ENCODE measurements at places on chromosomes 13 and 19.

DNA sequence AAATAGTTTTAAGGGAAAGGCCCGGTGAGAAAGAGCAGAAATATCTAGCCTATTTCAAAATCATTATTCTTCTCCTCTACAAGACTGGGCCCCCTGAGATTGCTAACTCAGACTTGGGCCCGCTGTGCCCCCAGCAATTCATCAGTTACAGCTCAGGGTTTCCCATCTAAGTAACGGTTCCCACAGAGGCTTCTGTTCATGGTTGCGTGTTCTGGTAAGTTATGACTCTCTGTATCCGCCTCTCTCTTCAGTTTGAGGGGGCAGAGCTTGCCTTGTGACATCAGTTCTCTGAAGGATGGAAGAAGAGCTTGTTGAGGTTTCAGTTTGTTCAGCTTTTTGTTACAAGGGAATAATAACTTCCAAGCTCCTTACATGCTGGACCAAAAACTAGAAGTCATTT lies 11.6 kb downstream of the ZNF57 start:
- DNase-seq: no peak

DNA sequence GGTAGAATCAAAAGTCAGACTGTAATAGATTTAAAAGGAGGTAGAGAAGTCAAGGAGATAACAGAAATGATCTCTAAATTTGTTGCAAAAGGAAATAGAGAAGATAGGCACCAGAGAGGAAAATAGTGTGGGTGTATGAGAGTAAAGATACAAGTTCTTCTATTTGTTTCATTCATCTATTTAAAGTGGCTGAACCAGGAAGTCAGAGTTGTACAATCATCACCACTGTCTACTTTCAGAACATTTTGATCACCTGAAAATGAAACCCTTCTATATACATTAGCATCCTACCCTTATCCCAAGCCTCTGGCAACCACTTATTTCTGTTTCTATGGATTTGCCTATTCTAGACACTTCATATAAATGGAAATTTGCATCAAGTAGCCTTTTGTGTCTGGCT lies 36.7 kb downstream of the INTS6 start:
- no peak for DNase-seq

DNA sequence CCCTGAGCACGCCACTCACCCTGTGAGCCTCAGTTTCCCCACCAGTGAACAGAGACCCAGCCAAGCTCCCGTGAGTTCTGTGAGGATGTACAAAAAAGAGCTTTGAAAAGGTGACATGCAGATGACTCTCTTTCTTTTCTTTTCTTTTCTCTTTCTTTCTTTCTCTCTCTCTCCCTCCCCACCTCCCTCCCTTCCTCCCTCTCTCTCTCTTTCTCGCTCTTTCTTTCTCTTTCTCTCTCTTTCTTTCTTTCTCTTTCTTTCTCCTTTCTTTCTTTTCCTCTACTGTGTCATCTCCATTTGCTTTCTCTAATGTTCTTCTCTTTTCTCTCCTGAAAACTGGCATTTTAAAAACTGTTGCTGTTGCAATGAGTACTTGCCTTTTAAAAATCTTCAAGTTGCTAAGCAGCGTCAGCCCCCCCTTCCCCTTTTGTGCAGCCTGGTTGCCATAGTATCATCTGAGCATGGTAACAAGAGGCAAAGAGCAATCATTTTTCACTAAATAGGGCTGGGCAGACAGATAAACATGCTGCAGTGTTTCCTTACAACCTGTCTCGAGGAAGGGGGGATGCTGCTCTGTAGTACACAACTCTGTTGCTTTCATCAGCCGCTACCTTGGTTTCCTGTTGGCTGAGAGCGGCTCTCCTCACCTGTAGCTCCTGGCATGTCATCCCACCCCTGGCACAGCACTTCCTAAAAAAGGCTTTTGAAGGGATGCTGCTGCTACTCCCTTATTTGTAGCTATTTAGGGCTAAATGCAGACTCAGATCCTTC lies 108.7 kb upstream of the MBNL2 start:
- DNase-seq: no peak

GRCh38 chr13:75073786-75074185 lies 408.2 kb downstream of the TBC1D4 start:
- DNase-seq: no peak

- no peak for DNase-seq
Observed at GRCh38 chr13:79405501-79405830, 589 bp downstream of the RBM26 start.

DNA sequence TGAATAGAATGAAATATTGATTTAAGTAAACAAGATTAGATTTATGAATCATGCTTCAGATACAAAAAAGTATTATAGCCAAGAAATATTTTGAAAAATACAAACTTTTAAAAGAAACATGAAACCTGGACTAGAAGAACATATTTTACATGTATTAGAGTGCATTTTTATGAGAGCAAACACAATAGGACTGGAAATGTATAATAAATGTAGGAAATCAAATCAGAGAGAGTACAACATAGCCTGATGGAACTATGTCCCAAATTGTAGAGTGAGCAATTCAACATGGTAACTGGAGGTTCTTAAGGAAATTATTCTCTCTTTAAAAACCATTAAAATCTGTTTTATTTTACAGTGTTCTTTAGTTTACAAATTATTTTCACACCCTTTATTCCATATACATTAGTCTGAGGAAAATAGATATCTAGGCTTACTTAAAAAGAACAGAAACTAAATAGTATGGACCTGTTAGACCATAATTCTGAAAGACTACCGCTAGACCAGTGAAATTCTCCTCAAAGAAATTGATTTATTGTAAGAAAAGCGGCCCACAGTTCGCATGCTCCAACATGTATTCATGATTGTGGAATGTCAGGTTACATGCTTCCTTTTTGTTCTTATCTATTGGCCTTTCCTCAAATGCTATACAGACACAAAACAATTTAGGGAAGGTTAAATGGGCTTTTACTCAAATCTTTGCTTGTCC lies 1526.5 kb upstream of the SLC10A2 start:
- no peak for DNase-seq

- peak; percentile 83 for DNase-seq
Observed at GRCh38 chr19:12035220-12036172, at the start of gene ZNF433. Gene ZNF433, minus strand, starts transcription at chr19:12035679. Its CDS starts 140 bp downstream, at chr19:12035539.

DNA sequence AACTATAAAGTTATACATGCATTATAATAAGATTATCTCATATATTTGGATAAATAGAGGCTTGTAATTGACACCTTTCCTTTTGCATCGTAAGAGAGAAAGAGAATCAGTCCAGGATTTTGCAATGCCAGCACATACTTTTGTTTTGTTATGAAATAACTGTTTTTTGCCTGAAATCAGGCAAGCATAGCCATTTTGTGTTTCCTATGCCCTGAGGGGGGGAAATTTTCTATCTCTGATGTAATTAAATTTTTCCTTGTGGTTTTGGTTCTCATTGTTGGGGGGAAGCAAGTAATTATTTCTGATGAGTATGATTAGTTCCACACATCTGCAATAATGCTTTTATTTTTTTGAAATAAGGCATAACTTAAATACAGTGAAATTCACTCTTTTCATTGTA lies 229.4 kb downstream of the NDFIP2 start:
- no peak for DNase-seq

DNA sequence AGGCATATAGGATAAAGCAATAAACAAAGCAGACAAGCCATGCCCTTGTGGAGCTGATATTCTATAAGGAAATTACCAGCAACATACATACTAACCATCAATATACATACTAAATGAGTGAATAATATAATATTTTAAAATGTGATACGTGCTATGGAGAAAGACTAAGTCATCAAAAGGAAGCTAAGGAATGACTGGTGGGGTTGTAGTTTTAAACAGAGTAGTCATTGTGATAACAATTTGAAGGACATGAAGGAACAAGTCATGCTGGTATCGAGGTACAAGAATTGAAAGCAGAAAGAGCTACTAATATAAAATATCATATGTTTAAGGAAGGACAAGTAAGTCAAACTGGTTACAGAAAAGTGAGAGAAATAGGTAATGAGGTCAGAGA lies 894.9 kb upstream of the PCDH9 start:
- DNase-seq: no peak

- DNase-seq: no peak
Observed at GRCh38 chr19:7373862-7374261, 25.1 kb downstream of the ARHGEF18 start.

- no peak for DNase-seq
Observed at GRCh38 chr13:109671919-109672318, 114.5 kb downstream of the IRS2 start.

GRCh38 chr13:79549355-79550106 lies 68.6 kb downstream of the NDFIP2 start:
- DNase-seq: no peak

DNA sequence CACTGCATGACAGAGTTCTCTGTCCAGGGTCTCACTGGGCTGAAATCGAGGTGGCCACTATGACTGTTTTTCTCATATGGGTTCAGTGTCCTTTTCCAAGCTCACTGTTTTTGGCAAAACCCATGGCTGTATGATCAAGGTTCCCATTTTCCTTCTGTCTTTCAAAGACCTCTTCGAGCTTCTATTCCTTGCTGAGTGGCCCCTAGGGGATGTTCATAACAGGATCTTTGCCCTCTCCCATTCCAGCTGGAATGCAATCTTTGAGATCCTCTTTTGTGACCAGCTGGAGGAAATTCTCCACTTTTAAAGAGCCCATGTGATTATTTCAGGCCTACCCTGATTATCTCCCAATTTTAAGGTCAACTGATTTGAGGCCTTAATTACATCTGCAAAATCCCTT lies 572.5 kb upstream of the SLC10A2 start:
- DNase-seq: no peak

DNA sequence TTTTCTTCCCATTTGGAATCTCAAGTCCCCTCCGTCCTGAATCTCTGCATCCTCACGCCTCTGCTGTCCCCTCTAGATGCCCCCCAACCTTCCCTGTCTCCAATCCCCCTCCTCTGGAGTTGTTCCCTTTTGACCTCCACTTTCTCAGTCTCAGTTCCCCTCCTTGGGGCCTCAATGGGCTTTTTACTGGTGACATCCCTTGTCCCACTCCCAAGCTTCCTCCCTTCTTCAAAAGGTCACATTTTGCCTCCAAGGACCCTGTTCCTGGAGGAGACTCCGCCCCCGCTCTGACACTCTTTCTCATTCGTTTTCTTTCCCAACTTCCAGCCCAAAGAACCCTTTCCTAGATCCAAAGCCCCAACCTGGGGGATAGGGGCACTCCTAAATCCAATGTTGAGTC lies 1.0 kb downstream of the AP2S1 start:
- no peak for DNase-seq

All from thoracic aorta (tissue), 2 donors.